ENCODE measurements at places on chromosomes 3 and 15. TPM values are rescaled to one million over a fixed set of nuclear protein-coding genes. Genes with fewer than 3 reads are reported as not detected.

DNA sequence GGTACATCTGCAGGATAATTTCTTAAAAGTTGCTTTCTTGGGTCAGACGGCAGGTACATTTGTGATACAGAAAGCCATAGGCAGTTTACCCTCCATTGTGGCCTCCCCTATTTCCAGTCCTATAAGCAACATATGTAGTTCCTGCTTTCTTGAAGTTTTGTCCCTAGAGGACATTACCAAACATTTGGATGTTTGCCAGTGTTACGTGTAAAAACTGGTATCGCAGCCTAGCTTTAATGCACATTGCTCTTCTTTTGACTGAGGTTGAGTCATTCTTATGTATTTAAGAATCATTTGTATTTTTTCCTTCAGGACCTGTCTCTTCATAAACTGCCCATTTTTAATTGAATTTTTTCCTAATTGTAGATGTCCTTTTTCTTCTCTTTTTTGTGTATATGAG, 114.3 kb downstream of the DIPK2A start:
- DNase-seq, result no peak

GRCh38 chr3:31132132-31132769, 237.8 kb upstream of the GADL1 start:
- DNase-seq, result no peak

DNA sequence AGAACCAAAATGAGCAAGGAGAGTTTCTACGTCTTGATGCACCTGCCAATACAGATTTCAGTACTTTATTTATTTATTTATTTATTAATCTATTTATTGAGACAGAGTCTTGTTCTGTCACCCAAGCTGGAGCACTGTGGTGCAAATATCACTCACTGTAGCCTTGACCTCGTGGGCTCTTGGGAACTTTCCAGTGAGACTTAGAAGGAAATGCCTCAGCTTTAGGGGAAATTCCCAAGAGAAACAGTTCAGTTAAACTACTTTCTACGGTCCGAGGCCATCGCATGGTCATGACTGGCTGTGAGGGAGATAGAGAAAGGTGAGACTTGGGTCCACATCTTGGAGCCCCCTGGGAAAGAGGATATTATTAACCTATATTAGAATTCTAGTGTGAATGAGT, 47.0 kb upstream of the HERC1 start:
- no peak for DNase-seq

GRCh38 chr3:13087320-13087990, 14.2 kb upstream of the IQSEC1 start:
- no peak for DNase-seq

DNA sequence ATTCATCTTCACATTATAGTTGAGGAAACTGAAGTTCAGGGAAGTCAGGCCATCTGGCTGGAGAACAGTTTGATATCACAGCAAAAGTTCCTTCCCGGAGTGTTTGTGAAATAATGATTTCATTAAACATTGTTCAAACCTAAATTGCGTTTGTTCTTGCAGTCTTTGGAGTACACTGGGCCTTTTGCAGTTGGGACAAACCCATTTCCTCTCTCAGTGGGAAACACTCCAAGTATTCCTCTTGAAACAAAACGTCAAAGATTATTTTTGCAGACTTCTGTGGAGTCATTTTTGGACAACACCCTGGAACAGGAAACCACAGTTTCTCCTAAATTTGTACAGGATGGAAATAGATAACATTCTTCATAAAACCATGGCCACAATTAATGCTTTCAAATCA, 287.5 kb downstream of the PTPRG start:
- no peak for DNase-seq

- DNase-seq, result no peak
Observed at GRCh38 chr15:42338500-42338899, 20.8 kb upstream of the CAPN3 start.

Gene GOLGA6A
- not detected for total RNA-seq

Gene TICRR
- 3.0 TPM for total RNA-seq

Gene NAALADL2
- 7.0 TPM for total RNA-seq

All from Peyer's patch (tissue), 4 donors.